H9 (cell line): ENCODE measurements at places on chromosomes 6 and 20. TPM values are rescaled to one million over a fixed set of nuclear protein-coding genes. Genes with fewer than 3 reads are reported as not detected.

DNA sequence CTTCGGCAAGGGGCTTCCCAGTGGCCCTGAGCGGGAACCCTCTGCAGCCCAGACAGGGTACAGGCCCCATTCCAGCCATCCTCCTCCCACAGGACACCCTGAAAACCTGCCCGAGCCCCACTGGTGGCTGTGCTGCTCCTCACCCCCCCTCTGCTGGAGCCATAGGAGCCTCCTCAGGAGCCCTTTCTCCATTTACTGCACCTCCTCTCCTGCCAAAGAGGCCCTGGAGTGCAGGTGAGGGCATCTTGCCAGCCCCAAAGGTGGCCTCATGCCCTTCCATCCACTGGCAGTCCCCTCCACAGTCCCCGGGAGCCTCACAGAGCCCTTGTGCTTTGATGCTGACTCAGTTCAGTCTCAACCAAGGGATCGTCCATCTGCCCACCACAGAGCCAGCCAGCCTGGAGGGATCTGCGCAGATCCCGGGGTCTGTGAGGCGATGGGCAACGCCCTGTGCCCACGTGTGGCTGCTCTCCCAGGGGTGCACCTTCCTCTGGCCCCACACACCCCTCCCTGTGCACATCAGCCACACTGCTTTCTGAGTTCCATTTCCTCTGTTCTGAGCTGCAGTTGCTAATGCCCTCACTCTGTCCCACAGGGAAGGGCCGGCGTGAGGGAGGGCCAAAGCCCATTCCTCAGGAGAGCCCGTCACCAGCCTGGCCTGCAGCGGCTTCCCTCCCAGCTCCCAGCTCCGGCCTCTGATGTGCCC is 228.5 kb downstream of the DLL1 start:
- no peak for DNase-seq
- no peak overlapping the region for H3K27ac ChIP-seq
- no peak overlapping the region for H3K4me3 ChIP-seq
- H3K4me1 ChIP-seq, result 0 out of 2 replicates have a peak, but pooled peaks cover 2% of the 10 kb centered on the region

GRCh38 chr20:3563548-3564177 is 92.8 kb downstream of the ATRN start:
- no peak overlapping the region for H3K27ac ChIP-seq
- H3K36me3 ChIP-seq, result peaks cover 17% of the 10 kb centered on the region
- no peaks in the 10 kb centered on the region; the same call in 1 of the 2 replicates for H3K4me1 ChIP-seq

DNA sequence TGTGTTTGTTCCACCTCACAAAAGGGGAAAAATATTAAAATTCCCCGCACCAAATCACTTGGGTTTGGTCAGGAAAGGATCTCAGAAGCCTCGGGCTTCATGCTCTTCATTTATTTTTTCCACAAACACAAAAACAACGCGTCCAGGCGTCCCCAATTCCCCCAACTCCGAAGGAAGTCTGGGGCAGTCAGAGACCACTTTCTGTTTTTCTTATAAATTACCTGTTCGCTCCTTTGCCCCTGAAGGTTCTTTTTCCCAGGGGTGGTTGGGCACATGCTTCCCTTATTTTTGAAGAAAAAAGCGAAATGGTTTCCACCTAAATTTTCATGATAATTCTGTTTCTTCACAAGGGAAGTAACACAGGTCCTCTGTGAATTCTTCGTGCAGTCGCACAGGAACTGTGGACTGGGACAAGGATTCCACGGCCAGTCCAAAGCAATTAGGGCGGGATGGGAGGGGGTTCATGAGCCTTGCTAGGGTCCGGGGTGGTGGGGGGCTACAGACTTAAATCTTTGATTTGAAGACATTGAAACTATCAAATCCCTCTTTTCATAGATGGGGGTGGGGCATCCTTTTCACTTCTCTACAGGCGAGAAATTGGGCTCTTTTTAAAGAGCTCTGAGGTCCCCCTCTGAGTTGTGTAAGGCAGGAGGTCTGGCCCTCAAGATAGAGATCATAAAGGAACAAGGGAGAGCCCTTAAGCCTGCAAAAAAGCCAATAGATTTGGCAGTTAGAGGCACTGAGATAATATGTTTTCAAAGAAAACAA is 30.5 kb upstream of the HFE start:
- no peak for DNase-seq
- no peaks in the 10 kb centered on the region for H3K27me3 ChIP-seq
- H3K4me3 ChIP-seq, result peak overlapping the region; percentile 99
- H3K36me3 ChIP-seq, result no peaks in the 10 kb centered on the region; the same call in 2 of the 3 replicates

DNA sequence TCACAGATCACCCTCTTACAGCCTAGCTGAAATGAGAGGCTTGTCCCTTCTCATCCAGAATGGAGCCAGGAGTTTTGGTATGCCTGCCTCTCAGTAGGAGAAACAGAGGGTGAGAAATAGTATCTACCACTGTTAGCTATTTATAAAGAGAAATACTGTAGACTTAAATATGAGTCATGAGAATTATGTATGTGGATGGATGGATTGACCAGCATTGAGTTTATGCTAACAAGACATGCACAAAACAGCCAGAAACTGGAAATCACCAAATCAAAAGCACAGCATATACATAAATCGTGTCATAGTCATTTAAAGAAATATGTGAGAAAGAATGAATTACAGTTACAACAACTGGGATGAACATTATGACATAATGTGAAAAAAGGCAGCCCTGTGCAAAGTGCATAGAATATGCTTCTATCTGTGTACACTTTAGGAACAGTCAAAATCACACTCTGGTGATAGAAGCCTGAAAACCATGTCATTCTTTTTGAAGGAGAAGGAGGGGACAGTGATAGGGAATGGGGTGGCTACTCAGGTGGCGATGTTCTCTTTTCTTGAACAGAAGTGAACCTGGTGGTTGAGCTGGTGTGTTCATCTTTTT is 79.8 kb upstream of the KIF25 start:
- H3K4me3 ChIP-seq, result no peak overlapping the region
- H3K27me3 ChIP-seq, result no peaks in the 10 kb centered on the region
- H3K27ac ChIP-seq, result no peak overlapping the region

DNA sequence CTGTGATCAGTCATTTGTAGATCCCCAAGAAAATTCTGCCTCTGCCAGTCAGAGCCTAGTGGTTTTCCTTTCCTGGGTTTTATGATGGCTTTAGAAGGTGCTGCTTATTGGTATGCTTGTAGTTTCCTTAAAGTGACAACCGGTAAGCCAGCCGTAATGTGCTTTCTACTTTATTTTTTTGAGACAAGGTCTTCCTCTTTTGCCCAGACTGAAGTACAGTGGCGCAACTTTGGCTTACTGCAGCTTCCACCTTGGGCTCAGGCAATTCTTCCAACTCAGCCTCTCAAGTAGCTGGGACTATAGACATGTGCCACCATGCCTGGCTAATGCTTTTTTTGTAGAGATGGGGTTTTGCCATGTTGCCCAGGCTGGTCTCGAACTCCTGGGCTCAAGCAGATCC is 23.5 kb downstream of the MCM8 start:
- peaks cover 30% of the 10 kb centered on the region for H3K36me3 ChIP-seq
- H3K4me3 ChIP-seq, result no peak overlapping the region
- no peak overlapping the region for H3K27ac ChIP-seq
- DNase-seq, result no peak
- no peaks in the 10 kb centered on the region for H3K4me1 ChIP-seq

GRCh38 chr6:38843798-38844197 is 128.7 kb downstream of the DNAH8 start:
- H3K27ac ChIP-seq, result no peak overlapping the region
- no peaks in the 10 kb centered on the region for H3K27me3 ChIP-seq
- DNase-seq, result peak; percentile 39

- H3K4me3 ChIP-seq, result no peak overlapping the region
- DNase-seq, result no peak
- no peaks in the 10 kb centered on the region for H3K36me3 ChIP-seq
- H3K27me3 ChIP-seq, result no peaks in the 10 kb centered on the region; the same call in 1 of the 2 replicates
Observed at GRCh38 chr6:125095580-125096301, 57.8 kb upstream of the TPD52L1 start.

GRCh38 chr6:162621246-162621645 is 106.3 kb downstream of the PRKN start:
- peaks cover 5% of the 10 kb centered on the region; the same call in 1 of the 2 replicates for H3K4me1 ChIP-seq
- DNase-seq, result no peak

DNA sequence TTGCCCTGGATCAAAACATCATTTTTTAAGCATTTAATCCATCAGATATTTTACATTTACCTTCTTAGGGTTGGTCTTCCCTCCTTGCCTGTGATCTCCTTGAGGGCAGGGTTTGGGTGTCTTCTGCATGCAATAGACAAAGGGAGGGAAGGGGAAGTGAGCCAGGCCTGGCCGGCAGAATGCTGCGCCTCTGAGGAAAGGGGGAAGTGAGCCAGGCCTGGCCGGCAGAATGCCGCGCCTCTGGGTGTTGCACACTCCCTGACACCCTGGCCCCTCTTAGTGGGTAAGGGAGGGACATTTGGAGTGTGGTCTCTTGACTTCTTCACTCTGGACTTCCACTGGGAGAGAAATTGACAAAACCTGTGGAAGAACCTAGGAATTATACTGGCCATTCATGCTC is 12.4 kb downstream of the PSMF1 start:
- no peak for DNase-seq
- peaks cover 58% of the 10 kb centered on the region; the same call in 2 of the 3 replicates for H3K36me3 ChIP-seq
- no peak overlapping the region for H3K27ac ChIP-seq
- no peak overlapping the region for H3K4me3 ChIP-seq

DNA sequence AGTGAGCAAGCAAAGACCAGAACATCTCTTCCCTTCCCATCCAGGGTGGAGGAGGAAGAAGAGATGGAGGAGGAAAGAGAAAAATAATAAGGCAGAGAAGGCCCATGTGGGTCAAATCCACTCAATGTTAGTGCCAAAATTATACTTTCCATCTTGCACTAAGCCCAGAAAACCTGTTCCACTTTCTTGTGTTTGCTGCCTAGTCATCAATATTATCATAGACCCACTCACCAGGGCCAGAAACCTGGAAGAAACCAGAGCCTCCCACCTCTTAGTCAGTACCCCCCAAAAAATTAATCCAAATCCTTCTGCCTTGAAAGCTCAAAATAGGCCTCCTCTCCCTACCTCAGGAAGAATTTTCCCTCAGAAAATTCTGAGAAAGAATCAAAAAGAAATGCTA is 171.1 kb downstream of the SOD2 start:
- H3K4me1 ChIP-seq, result no peaks in the 10 kb centered on the region
- H3K4me3 ChIP-seq, result no peak overlapping the region
- H3K27ac ChIP-seq, result no peak overlapping the region

DNA sequence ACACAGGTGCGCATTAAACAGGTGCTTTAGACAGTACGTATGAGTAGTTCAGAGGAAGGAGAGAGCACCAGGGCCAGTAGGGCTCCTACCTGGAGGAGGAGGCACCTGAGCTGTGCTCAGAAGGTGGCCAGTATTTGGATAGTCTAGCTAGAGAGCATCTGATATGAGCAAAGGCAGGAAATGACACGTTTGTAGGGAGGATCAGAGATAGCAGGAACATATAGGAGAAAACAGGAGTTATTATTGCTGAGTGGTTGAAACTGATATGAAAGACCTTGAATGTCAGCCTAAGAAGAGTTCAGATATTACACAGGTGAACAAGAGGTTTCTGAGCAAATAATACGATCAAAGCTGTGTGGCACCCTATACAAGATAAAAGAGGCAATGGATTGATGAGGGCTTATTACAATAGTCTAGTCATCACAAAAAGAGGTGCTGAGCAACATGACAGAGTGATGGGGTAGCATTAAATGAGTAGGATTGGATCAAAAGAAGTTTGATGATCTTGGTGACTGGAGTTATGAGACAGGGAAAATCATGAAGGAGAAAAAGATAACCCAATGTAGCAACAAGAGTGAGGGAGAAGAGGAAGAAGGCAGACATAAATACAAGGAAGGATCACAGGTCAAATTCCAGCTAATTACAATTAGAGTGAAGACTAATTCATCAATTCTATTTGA is 69.8 kb upstream of the HIVEP1 start:
- H3K36me3 ChIP-seq, result no peaks in the 10 kb centered on the region
- H3K27ac ChIP-seq, result no peak overlapping the region
- no peak for DNase-seq
- no peak overlapping the region for H3K4me3 ChIP-seq
- peaks cover 4% of the 10 kb centered on the region; the same call in 1 of the 2 replicates for H3K4me1 ChIP-seq
- no peaks in the 10 kb centered on the region for H3K27me3 ChIP-seq

DNA sequence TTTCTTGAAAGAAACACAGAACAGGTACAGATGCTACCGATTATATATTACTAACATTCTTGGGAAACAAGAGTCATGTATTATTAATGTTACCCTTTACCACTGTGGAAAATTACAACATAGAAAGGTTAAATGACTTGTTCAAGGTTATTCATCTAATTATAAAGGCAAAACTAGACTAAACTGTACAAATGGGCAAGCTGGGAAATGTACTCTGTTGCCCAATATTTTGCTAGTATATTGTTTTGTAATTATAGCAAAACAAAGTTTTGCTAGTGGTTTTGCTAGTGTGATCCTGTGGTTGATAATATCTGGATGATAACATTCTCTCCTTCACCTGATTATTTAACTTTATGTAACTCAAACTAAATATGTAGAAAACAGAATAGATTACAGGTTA is 96.5 kb downstream of the TINAG start:
- no peaks in the 10 kb centered on the region for H3K27me3 ChIP-seq
- H3K4me3 ChIP-seq, result no peak overlapping the region
- DNase-seq, result no peak

DNA sequence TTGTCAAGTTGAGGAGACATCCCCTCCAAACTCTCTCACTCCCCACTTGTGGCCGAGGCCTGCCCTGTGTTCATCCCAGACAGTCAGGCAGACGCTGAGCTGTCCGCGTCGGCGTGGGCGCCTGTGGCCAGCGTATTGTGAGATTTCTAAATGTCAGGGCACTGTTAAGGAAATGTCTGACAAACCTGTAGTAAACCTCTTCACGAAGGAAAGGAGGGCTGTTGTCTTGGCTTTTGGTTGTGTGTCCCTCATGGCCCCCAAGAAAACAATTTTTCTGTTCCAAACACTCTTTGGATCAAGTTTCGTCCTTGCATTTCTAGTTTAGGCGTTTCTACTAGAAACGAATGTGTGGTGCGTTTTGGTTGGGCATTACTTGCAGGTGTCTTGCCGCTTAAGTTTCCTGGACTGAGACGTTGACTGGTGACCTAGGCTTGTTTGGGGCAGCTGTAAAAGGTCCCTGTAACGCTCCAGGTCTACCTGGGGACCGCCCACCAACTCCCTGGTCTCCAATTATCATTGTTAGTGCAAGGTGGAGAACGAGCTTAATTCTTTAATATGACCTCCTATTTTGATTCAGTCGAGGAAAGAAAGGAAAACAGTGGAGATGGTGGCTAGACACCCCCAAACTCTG is 8.7 kb upstream of the POU3F2 start:
- no peak for DNase-seq
- no peaks in the 10 kb centered on the region; the same call in 1 of the 2 replicates for H3K4me1 ChIP-seq
- H3K36me3 ChIP-seq, result no peaks in the 10 kb centered on the region
- H3K27me3 ChIP-seq, result peaks cover 55% of the 10 kb centered on the region
- H3K4me3 ChIP-seq, result peak overlapping the region; percentile 65; the same call in 1 of the 2 replicates
- no peak overlapping the region for H3K27ac ChIP-seq

APCDD1L gene
- total RNA-seq, result 0.68 and 1.1 TPM in 2 replicates

PROKR2 gene
- 0.44 and 0.46 TPM in 2 replicates for total RNA-seq

OR2B6 gene
- not detected in 2 replicates for total RNA-seq

GSTA4 gene
- total RNA-seq, result 28.9 and 32.1 TPM in 2 replicates
